ENCODE measurements at places on chromosomes 3 and 15.

DNA sequence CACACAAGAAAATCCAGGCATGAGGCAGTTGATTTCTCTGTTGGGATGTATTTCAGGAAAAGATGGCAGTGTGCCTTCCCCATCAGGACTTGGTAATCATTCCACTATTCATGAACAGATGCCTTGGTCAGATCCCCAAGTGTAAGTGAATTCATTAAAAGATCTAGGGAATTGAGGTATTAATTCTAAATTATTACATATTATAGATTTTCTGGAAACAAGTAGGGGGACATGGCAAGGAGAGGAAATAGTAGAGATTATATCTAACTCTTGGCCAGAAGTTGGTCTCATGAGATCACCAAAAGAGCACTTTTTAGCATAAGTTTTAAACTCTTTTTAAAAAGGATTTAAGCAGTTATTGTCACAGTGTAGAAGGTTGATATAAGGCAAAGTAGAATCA is 74.4 kb upstream of the MDFIC2 start:
- H3K4me3 ChIP-seq = no peak overlapping the region
- no peaks in the 10 kb centered on the region for H3K4me1 ChIP-seq
- no peaks in the 10 kb centered on the region for H3K36me3 ChIP-seq
- no peak for DNase-seq

GRCh38 chr15:101314336-101315125 is 19.5 kb upstream of the SNRPA1 start:
- H3K27ac ChIP-seq = no peak overlapping the region
- H3K36me3 ChIP-seq = no peaks in the 10 kb centered on the region
- DNase-seq = no peak
- H3K4me3 ChIP-seq = no peak overlapping the region
- no peaks in the 10 kb centered on the region for H3K4me1 ChIP-seq

GRCh38 chr3:191352014-191352413 is 21.7 kb upstream of the UTS2B start:
- peaks cover 19% of the 10 kb centered on the region for H3K4me1 ChIP-seq
- H3K4me3 ChIP-seq = no peak overlapping the region
- H3K36me3 ChIP-seq = peaks cover 4% of the 10 kb centered on the region
- H3K27ac ChIP-seq = no peak overlapping the region

- H3K4me3 ChIP-seq = no peak overlapping the region
- H3K4me1 ChIP-seq = no peaks in the 10 kb centered on the region
- DNase-seq = no peak
- peaks cover 46% of the 10 kb centered on the region for H3K27me3 ChIP-seq
Observed at GRCh38 chr3:45777746-45778386, 18.5 kb downstream of the SLC6A20 start.

DNA sequence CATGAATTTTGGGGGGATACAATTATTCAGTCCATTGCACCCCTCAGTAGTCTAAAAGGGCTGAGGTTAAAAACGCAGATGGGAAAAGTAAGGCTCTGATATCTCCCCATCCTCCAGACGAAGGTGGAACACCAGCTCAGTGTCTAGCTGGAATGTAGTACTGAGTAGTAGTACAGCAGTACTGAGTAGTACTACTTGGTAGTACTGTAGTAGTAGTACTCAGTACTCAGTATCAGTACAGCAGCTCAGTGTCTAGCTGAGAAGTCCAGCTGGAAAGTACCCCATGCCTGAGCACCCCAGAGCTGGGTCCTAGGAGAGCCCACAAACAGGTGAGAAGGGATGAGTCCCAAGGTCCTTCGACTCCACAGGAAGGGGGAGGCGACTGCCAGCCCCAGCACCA is 148.7 kb downstream of the XXYLT1 start:
- no peaks in the 10 kb centered on the region for H3K36me3 ChIP-seq
- DNase-seq = no peak
- H3K4me1 ChIP-seq = peaks cover 38% of the 10 kb centered on the region

GRCh38 chr3:175913286-175913685 is 1054.2 kb downstream of the NAALADL2 start:
- no peaks in the 10 kb centered on the region for H3K4me1 ChIP-seq
- no peak overlapping the region for H3K27ac ChIP-seq
- no peaks in the 10 kb centered on the region for H3K27me3 ChIP-seq
- 0 out of 2 replicates have a peak, but pooled peaks cover under 1% of the 10 kb centered on the region for H3K36me3 ChIP-seq
- DNase-seq = no peak
- no peak overlapping the region for H3K4me3 ChIP-seq

DNA sequence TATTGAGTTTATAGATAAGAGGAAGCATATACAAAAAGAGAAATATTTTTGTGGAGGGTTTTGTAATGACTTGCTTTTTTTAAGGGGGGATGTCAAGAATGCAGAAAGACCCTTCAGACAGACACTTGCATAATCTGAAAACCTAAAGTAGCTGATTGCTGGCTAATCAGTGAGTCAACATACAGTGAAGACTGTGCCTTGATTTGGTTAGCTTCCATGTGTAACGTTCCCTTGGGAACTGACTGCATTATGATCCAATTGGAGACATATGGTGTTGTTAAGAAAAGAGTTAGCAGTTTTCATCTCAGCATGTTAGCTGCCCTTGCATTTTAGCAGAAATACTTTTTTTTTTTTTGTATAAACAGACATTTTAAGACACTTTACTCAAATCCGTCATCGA is 483.2 kb downstream of the RBMS3 start:
- peaks cover 10% of the 10 kb centered on the region for H3K36me3 ChIP-seq
- no peaks in the 10 kb centered on the region for H3K27me3 ChIP-seq
- peaks cover 43% of the 10 kb centered on the region for H3K4me1 ChIP-seq
- peak; percentile 32 for DNase-seq

GRCh38 chr15:77015646-77016320 is 20.9 kb downstream of the PSTPIP1 start:
- no peak for DNase-seq
- H3K27me3 ChIP-seq = peaks cover 13% of the 10 kb centered on the region
- no peaks in the 10 kb centered on the region for H3K36me3 ChIP-seq

DNA sequence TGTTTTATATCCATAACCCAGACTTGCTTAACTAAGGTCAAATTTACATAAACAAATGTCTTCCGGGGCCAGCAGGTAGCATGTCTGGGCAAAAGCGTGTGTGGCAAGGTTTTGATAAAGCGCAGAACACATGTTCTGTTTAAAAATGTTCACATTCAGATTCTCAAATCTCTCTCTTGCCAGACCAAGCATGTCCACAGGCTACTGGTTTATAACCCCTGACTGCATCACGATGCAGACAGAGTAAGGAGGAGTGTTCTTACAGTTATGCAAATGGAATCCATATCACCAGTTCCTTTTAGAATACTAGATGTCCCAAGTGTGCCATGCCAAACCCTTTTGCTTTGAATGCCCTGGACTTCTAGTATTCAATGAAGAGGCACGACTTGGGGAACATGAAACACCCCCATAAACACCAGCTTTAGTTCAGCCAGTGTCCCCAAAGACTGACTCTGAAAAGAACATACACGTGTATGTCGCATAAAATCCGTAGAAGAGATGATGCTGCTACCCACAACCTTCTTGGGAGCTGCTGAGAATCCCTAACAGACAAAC is 412.0 kb downstream of the CNTN4 start:
- no peak for DNase-seq
- no peaks in the 10 kb centered on the region for H3K4me1 ChIP-seq
- no peaks in the 10 kb centered on the region for H3K36me3 ChIP-seq
- no peak overlapping the region for H3K4me3 ChIP-seq
- no peak overlapping the region for H3K27ac ChIP-seq
- 0 out of 2 replicates have a peak, but pooled peaks cover 2% of the 10 kb centered on the region for H3K27me3 ChIP-seq

GRCh38 chr15:78730955-78731354 is 80.3 kb downstream of the ADAMTS7 start:
- H3K4me3 ChIP-seq = no peak overlapping the region
- H3K27me3 ChIP-seq = peaks cover 51% of the 10 kb centered on the region
- H3K4me1 ChIP-seq = peaks cover 15% of the 10 kb centered on the region

DNA sequence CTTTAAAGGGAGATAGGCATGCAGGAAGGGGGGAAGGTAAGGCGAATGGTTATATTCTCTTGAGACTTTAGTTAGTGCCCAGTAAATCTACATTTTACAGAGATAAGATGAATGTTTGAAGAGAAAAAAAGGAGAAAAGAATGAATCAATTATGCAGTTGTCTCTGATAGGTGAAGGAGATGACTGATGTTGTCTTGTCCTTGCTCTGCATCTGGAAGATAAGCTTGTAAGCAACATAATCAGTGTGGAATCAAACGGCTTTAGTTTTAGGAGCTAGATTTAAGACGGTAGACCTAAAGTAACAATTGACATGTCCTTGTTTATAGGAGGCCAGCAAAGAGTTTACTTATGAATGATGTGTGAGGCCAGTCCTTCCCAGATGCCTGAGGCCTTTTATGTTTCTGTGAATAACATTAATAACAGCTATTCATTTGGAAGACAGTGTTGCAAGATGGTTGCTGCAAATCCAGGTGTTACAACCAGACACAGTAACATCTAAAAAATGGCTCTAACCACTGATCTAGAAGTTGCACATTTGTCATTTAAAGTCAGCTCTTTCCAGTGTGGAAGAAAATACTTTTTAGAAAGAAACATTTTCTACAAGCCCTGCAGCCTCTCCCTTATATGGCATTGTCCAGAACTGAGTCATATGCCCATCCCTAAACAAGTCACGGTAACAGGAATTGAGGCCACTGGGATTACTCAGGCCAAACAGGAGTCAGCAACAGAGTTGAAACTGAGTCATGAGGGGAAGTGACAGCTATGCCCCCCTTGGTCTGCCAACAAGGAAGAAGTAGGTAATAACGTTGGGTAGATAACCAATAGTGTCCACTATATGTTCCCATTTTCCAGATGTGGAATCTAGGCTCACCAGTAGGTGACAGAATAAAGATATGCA is 77.5 kb upstream of the FBN1 start:
- peak overlapping the region; percentile 94 for H3K27ac ChIP-seq
- H3K36me3 ChIP-seq = peaks cover 23% of the 10 kb centered on the region
- H3K4me1 ChIP-seq = peaks cover 63% of the 10 kb centered on the region
- H3K4me3 ChIP-seq = peak overlapping the region; percentile 54

- H3K27me3 ChIP-seq = peaks cover 9% of the 10 kb centered on the region
- peak overlapping the region; percentile 88 for H3K4me3 ChIP-seq
- peaks cover 14% of the 10 kb centered on the region for H3K4me1 ChIP-seq
- DNase-seq = no peak
Observed at GRCh38 chr15:50182219-50183013, 420 bp downstream of the SLC27A2 start.

DNA sequence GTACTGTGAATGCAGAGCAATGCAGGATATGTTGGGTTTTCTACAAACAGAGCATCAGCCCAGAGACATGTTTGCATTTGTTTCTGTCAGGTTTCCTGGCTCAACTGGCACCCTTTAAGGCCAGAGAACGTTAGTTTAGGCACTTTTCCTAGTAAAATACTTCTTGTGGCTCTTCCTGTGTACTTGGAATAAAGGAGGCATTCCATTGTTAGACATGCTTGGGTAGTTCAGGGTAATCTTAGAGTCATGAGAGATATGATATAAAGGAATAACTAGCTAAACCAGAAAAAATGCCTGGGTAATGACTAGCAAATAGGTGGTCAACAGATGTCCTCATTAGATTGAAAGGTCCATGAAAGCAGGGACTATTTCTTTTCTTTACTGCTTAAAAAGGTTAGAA is 60.4 kb upstream of the RBM5 start:
- no peak overlapping the region for H3K4me3 ChIP-seq
- H3K36me3 ChIP-seq = peaks cover 27% of the 10 kb centered on the region
- H3K4me1 ChIP-seq = peaks cover 9% of the 10 kb centered on the region
- peaks cover 1% of the 10 kb centered on the region for H3K27me3 ChIP-seq
- peak overlapping the region; percentile 19 for H3K27ac ChIP-seq
- peak; percentile 21 for DNase-seq

- peaks cover 5% of the 10 kb centered on the region for H3K36me3 ChIP-seq
- H3K4me1 ChIP-seq = no peaks in the 10 kb centered on the region
- H3K4me3 ChIP-seq = no peak overlapping the region
- DNase-seq = no peak
- H3K27ac ChIP-seq = no peak overlapping the region
Observed at GRCh38 chr3:4225005-4225471, 78.1 kb upstream of the SETMAR start.
